ENCODE measurements at places on chromosomes 6 and 20.

- H3K27me3 ChIP-seq = no peaks in the 10 kb centered on the region
- peaks cover 10% of the 10 kb centered on the region for H3K36me3 ChIP-seq
- peaks cover 23% of the 10 kb centered on the region for H3K4me1 ChIP-seq
- no peak overlapping the region for H3K27ac ChIP-seq
Observed at GRCh38 chr6:21201637-21202350, 391.8 kb upstream of the SOX4 start.

- H3K36me3 ChIP-seq = no peaks in the 10 kb centered on the region
- H3K4me1 ChIP-seq = peaks cover 49% of the 10 kb centered on the region
- no peak overlapping the region for H3K4me3 ChIP-seq
- H3K27ac ChIP-seq = no peak overlapping the region
Observed at GRCh38 chr6:38024908-38025307, 205.4 kb downstream of the ZFAND3 start.

DNA sequence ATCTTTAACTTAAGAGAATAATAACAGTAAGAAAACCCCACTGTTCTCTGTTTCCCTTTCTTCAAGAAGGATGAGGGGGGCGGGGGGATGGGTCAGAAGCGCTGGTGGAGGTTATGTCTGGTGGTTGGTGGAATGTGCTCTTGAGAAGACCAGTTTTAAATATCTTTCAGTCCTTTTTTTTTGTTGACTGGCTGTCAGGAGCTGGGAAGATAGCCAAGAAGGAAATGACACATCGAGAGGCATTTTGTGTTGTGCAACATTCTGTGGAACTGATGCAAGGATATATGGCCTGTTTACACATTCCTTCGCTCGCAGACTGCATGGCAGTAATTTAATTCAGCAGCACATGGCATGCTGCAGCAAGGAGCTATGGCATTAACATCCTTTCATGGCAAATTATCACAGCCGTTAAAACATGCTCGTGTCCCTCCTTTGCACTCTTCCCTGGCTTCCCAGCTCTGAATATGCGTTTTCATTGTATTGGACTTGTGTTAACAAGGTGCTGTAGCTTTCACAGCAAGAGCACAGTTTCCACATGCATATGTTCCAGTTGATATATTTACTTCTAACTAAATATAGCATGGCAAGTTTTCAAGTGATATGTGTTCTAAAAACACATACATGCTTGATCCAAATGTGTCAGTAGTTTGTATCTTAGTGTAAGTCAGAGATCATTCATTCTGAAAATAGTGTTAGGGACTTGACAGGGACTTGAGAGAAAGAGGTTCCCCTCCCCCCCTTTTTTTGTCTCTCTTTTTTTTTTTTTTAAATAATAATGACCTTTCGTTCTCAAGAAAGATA, 68.2 kb upstream of the SUPT3H start:
- peaks cover 30% of the 10 kb centered on the region for H3K4me1 ChIP-seq
- H3K4me3 ChIP-seq = no peak overlapping the region
- no peaks in the 10 kb centered on the region for H3K36me3 ChIP-seq
- peak overlapping the region; percentile 68 for H3K27ac ChIP-seq
- peak; percentile 59 for DNase-seq

GRCh38 chr6:150797949-150798348, 67.6 kb upstream of the MTHFD1L start:
- peaks cover 7% of the 10 kb centered on the region for H3K4me1 ChIP-seq
- peaks cover 7% of the 10 kb centered on the region for H3K36me3 ChIP-seq
- H3K27ac ChIP-seq = no peak overlapping the region
- no peak overlapping the region for H3K4me3 ChIP-seq
- DNase-seq = no peak

DNA sequence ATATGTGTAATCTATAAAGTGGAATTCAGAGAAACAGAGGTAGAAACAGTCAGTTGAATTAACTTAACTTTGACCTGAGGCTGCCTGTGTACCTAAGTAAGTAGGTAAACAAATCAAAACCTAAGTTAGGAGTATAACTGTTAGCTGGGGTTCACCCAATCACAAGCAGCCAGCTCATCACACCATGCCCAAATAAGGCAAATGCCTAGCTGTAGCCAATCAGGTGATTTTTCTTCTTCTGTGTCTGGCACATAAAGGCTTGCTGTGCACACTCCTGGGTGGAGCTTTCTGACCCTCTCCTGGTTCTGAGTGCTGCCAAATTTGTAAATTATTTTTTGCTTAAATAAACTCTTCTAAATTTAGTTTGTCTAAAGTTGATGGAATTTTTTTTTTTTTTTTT, 54.7 kb upstream of the TRIM39 start:
- H3K4me3 ChIP-seq = no peak overlapping the region
- no peak for DNase-seq
- no peaks in the 10 kb centered on the region for H3K27me3 ChIP-seq
- no peak overlapping the region for H3K27ac ChIP-seq
- H3K4me1 ChIP-seq = no peaks in the 10 kb centered on the region

- H3K4me3 ChIP-seq = no peak overlapping the region
- H3K4me1 ChIP-seq = peaks cover 8% of the 10 kb centered on the region
- H3K36me3 ChIP-seq = peaks cover 74% of the 10 kb centered on the region
- no peak overlapping the region for H3K27ac ChIP-seq
Observed at GRCh38 chr20:44489223-44489622, 13.5 kb downstream of the TTPAL start.

DNA sequence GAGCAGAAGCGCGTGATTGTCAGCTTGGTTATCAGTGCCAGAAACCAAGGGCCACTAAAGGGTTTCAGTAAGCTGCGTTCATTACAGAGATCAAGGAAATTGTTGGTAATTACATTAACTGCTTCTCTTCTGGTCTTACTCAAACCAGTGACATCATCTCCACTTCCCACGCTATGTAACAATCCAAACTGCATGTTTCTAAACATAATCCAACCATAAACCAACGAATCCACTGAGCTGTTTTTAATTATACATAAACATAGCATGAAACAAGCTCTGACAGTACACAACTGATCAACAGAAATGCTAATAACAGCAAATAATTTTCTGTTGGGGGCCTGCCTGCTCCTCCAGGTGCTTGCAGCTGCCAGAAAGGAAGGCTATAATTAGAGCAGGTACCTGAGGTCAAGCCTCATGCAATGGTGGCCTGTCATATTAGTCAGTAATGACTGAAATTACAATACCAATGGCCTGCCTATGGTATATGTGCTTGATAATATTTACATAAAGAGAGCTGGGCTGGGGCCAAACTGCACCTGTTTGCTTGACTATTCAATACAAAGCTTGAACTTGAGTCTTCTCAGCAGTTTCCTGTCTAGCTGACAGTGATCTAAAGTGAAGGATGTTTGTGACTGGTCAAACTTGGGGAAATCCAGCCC, 40.1 kb downstream of the ILRUN start:
- no peaks in the 10 kb centered on the region for H3K27me3 ChIP-seq
- no peak for DNase-seq
- H3K36me3 ChIP-seq = peaks cover 23% of the 10 kb centered on the region
- H3K4me1 ChIP-seq = peaks cover 74% of the 10 kb centered on the region
- peak overlapping the region; percentile 59 for H3K4me3 ChIP-seq

DNA sequence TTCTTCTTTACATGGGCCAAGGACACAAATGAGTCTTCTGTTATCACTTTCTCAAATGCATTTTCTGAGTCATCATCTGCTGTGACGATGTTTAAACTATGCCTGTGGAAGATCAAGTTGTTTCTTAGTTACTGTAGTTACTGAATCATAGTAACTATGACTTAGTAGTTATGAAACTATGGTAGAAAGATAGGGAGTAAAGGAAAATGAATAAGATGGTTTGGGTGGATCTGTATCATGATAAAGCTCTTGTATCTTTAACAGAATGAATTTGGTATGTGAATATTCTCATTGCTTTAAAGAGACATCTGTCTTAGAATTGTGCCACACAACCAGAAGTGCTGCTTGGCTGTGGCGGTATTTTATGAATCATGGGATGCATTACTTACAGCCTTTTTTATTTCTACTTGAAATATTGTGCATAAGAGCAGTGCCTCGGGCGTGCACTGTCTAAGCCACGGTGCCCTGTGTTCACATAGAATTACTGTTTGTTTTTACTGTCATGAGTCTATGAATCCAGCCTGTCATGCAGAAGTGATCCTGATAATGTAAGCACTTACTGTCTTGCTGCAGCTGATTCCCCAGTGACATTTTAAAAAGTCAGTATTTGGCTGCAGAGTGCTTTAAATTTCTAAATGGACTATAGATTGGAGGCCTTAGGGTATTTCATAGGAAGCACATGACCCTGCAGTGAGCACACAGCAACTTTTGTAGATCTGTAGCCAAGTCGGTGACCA, 215.2 kb downstream of the TMEM242 start:
- H3K27ac ChIP-seq = no peak overlapping the region
- H3K4me3 ChIP-seq = no peak overlapping the region
- no peaks in the 10 kb centered on the region for H3K27me3 ChIP-seq
- peaks cover under 1% of the 10 kb centered on the region for H3K36me3 ChIP-seq

All from left ventricle myocardium inferior (tissue), 1 donor.